ENCODE measurements at places on chromosomes 1 and 21. TPM values are rescaled to one million over a fixed set of nuclear protein-coding genes. Genes with fewer than 3 reads are reported as not detected.

DNA sequence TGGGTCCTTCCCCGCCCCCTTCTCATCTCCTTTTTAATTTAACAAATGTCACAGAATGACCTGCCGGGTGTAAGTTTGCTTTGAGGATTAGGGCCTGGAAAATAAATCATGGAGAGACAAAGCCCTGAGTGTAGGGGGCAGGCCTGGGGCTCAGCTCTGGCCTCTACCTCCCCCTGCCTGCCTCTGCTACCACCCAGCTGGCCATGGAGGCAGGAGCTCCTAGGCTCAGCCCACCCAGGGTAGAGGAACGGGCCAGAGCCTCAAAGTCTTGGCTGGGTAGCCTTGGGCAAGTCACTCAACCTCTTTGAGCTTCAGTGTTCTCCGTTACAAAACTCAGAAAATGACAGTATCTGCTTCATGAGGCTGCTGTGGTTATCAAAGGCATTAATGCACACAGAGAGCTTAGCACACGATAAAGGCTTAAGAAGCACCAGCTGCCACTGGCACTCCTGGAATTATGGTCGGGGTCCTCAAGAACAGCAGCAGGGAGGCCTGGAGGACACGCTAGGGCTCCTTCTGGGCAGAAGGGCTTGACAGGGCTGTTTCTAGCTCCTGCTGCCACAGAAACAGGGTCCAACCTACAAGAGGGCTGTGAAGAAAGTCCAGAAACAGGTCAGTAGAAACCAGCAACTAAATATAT is 39.0 kb downstream of the LRP8 start:
- no peak for DNase-seq

DNA sequence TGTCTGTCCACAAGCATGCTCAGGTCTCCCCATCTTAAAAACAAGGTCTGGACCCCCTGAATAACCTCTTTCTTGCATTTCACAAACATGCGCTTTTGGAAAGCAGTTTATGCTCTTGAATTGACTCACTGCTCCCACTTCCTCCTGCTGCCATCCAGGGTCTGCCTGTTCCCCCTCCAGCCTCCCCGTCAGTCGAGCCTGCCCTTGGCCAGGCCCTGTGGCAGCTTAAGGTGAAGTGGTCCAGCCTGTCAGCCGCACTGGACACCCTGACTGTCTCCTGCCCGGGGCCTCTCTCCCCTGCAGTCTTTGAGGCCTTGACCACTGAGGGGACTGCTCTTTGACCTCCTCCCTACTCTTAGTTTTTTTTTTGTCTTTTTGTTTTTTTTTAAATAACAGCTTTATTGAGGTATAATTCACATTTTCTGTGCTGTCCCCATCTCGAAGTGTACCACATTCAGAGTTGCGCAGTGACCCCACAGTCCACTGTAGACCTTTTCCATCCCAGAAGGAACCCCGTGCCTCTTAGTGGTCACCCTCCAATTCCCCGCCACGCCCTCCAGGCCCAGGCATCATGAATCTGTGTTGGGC is 18.3 kb downstream of the GPR137B start:
- DNase-seq = no peak

Gene RIPPLY3
- not detected for total RNA-seq

Gene CD5L
- total RNA-seq = not detected

Gene NTMT2
- not detected for total RNA-seq

Gene CFHR1
- total RNA-seq = not detected

Gene GREM2
- 0.05 TPM for total RNA-seq

- no peak for DNase-seq
Measured at GRCh38 chr1:182050481-182051448, 10.7 kb downstream of the ZNF648 start.

DNA sequence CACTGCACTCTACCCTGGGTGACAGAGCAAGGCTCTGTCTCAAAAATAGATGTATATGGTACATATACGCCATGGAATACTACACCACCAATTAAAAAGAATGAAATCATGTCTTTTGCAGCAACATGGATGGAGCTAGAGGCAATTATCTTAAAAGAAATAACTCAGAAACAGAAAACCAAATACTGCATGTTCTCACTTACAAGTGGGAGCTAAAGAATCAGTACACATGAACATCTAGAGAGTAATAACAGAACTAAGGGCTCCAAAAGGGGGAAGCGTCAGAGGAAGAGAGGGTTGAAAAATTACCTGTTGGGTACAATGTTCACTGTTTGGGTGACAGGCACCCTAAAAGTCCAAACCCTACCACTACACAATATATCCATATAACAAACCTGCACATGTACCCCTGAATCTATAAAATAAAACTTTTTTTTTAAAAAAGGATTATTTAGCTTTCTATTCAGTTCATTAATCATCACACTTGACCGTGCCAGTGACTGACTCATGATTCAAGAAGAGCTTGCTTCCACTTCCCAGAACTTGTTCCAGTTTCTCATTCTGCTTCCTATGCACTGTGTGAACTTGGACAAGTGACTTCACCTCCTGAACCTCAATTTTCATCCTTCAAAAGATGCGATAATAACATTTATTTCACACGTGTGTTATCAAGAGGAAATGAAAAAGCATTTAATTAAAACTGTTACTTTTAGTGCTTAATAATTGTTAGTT is 109.6 kb downstream of the PLPP3 start:
- DNase-seq = no peak

Gene UBASH3A
- 89.5 TPM for total RNA-seq

- DNase-seq = no peak
Measured at GRCh38 chr1:197393105-197393504, 125.1 kb downstream of the CRB1 start.

GRCh38 chr1:78619803-78620579 is at the start of gene IFI44L:
Gene IFI44L (plus strand): TSS chr1:78620448. CDS start chr1:78627916, 7,468 bp downstream.
- DNase-seq = peak; percentile 91

Gene FCAMR
- total RNA-seq = not detected

DNA sequence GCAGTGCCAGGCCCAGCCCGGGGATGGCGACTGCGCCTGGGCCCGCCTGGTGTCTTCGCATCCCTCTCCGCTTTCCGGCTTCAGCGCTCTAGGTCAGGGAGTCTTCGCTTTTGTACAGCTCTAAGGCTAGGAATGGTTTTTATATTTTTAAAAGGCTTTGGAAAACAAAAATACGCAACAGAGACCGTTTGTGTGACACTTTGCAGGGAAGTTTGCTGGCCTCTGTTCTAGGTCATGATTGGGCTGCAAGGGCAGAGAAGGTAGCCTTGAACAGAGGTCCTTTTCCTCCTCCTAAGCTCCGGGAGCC is 719 bp downstream of the SOD1 start:
- no peak for DNase-seq

DNA sequence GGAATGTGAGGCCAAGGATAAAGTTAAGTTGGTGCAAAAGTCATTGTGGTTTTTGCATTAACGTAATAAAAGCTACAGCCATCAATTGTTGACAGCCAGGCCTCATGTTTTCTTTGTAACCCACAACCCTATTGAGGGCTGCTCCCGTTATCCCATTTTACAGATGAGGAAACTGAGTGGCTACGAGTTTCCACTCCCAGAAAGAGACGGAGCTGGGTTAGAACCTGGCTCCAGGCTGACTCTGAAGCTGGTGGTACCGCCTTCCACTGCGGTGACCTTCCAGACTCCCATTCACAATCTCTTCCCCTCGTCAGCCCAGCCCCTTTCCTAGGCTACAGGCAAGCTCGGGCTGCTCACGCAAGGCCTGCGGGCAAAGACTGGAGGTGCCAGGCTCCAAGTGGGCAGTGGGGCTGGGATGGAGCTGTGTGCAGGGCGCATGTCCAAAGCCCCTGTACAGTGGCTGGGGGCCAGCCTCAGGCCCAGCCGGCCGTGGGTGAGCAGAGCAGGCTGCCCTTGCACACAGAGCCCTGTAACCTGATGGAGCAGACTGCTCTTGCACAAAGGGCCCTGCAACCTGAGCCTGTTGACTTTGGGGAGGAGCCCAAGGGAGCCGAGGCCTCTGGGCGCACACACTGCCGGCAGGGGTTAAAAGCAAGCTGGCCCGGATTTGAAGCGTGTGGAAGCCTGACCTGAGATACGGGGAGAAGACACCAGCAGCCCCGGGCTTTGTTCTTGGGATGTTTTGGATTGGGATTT is 97.4 kb upstream of the TMPRSS2 start:
- no peak for DNase-seq

- no peak for DNase-seq
Measured at GRCh38 chr1:53559391-53559815, 100.2 kb downstream of the DMRTB1 start.

Gene LCE1B
- not detected for total RNA-seq

Gene SLC16A1
- total RNA-seq = 47.6 TPM

DNA sequence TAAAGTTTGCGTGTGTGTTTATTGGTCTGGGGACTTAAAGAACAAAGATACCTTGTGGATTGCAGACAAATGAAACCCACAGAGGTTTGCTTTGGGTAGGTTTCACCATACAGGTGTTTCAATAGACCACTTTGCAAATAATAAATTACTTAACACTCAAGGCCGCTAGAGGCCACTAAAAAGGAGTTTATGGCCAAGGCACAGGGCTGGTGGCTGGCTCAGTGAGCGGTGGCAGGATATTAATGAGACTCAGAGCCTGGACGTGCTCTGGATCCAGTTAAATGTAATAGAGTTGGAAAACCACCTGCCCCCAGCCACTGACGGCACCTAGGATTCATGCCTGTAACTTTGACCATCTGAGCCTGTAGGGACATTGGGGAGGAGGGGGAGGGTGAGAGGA is 44.5 kb downstream of the LRRC38 start:
- no peak for DNase-seq

GRCh38 chr1:246146804-246147523 is 360.1 kb downstream of the SMYD3 start:
- DNase-seq = no peak

DNA sequence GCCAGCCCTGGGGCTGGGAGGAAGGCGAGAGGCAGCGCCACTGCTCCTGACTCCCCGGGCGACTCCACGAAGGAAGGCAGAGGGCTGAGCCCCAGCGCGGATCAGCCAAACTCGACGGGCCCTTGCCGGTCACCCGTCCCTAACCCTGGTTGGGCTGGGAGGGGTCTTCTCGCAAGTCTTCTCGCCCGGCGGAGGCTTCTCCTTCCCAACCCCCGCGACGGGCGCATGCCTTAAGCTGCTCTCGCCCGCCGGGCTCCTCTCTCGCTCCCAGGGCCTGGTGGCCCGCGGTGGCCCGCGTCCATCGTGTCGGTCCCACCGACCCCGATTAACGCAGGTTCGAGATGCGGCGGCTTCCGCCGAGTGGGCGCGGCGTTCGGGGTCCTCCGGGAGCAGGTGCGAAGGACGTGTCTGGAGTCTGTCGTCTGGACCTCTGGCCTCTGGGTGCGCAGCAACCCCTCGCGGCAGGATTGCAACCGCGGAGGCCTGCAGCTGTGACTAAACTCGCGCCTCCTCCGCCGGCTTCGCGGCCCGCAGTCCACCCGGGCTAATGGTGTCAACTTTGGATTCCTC is 29.0 kb upstream of the PPM1J start:
- DNase-seq = no peak

Gene HSD3B1
- total RNA-seq = not detected

GRCh38 chr1:71304125-71304524 is 223.3 kb upstream of the ZRANB2 start:
- no peak for DNase-seq

DNA sequence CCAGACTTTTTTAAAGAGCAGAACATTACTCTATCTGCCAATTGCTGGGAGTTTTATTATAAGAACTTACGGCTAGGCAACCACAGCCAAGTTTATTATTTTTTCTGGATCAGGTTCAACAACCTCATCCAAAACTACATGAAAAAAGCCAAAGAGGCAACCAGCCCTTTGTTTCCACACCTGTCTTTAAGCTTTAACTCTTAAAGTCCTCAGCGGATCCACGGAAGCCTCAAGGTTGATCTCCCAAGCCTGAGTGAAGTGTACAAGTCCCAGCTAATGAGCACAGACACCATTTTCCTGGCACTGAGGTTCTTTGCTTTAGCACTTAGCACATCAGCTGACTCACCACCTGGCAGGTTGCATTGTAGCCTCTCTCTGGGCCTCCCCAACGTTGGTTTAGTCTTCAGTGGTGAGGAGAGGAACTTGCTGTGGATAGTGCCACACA is 143.1 kb downstream of the TGFBR3 start:
- DNase-seq = no peak

DNA sequence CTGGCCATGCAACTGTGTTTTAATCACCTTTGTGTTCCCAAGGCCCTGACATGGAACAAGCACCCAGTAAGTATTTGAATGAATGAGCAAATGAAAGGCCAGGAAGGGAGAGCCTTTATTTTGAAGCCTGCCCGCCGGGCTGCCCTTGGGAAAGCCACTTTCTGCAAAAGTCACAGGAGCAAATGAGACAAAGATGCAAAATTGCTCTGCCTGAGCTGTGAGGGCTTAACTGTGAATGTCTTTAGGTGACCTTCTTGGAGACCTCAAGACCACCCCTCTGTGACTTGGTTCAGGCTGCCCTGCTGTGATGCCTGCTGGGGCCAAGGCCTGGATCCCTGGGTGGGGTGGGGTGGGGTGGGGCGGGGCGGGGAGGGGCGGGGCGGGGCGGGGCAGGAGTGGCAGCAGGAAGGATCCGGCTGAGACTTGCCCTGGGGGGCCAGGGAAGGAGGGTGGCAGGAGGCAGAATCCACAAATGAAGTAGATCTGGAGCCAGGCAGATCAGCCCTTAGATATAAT is 54.0 kb downstream of the RUNX3 start:
- peak; percentile 29 for DNase-seq

- no peak for DNase-seq
Measured at GRCh38 chr1:85224734-85225623, 24.2 kb upstream of the SYDE2 start.

Gene HCRTR1
- total RNA-seq = not detected

Gene NSL1
- total RNA-seq = 48.5 TPM

Gene RGS16
- total RNA-seq = 39.9 TPM

- DNase-seq = no peak
Measured at GRCh38 chr1:16380868-16381267, 13.8 kb downstream of the SZRD1 start.

Gene TSTD1
- total RNA-seq = 62.8 TPM

DNA sequence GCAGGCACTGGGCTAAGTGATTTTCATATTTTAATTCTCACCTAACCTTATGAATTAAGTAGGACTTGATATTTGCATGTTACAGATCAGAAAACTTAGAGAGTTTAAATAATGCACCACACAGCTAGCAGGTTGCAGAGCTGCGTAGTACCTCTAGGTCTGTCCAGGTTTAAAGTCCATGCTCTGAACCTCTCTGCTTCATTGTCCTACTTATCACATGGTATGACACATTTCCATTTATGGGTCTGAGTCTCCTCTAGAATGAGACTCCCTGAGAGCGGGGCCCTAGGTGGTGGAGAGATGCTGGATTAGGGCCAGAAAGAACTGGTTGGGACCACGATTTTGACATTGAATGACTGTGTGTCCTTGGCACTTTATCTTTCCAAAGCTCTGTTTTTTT is 102.5 kb upstream of the USP24 start:
- DNase-seq = no peak

DNA sequence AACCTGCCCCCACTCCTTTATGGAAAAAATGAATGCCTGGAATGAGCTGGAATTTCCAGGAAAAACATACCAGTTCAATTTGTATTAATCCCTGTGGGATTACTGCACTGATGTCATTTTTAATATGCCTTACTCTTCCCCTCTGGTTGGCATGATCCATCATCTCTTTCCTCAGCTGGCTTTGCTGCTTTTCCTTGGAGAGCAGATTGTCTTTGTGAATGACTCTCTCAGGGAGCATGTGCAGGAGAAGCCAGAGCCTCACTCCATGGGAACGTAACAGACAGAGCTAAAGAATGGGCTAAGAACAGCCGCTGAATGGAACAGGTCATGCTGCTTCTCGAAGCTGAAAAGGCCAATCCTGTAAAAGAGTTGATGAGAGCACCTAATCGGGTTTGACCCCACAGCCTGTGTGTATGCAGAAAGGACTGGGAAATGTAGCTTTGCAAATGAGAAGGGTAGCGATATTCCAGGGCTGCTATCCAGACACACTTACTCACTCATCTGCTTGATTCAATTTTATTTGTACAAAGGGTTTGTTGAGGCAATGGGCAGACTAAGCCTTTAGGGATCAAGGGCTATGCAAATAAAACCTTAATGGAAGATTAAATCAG is 20.7 kb downstream of the PHC2 start:
- DNase-seq = no peak
